NCI-H187 treated with DMSO at 0.1 percent for 48 hours (cell line): ENCODE measurements at places on chromosomes 4 and X.

GRCh38 chr4:109406337-109406931 lies 27.2 kb upstream of the SEC24B start:
- DNase-seq: no peak

DNA sequence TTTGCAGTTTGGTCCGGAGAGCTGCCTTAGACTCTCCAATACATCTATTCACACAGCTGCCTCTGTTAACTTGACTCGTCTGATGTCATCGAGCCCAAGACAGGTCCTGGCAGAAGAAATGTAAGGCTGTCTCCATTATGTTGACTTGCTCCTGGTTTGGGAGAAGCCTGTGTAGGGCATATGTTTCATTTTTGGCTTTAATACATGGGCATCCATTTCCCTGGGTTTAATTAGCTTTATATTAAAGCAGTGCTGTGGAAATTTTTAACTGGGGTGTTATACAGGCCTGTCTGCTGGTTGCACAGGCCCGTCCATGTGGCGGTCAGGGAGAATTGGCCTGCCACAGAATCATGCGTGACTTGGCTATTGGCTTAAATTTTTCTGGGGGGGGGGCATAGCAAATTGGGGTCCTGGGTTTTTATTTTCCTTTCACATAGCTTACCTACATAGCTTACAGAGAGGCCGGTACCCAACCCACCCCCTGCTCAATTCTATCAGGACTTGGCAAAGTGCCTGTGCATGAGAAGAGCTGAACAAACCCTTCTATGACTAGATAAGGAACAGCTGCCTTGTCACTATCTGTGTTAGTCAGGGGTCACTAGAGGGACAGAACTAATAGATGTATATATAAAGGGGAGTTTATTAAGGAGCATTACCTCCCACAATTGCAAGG lies 123.5 kb upstream of the WDR1 start:
- DNase-seq: no peak

GRCh38 chr4:78299565-78299972 lies 242.4 kb downstream of the FRAS1 start:
- DNase-seq: no peak

- DNase-seq: no peak
Measured at GRCh38 chr4:125262079-125262478, 52.7 kb upstream of the FAT4 start.

DNA sequence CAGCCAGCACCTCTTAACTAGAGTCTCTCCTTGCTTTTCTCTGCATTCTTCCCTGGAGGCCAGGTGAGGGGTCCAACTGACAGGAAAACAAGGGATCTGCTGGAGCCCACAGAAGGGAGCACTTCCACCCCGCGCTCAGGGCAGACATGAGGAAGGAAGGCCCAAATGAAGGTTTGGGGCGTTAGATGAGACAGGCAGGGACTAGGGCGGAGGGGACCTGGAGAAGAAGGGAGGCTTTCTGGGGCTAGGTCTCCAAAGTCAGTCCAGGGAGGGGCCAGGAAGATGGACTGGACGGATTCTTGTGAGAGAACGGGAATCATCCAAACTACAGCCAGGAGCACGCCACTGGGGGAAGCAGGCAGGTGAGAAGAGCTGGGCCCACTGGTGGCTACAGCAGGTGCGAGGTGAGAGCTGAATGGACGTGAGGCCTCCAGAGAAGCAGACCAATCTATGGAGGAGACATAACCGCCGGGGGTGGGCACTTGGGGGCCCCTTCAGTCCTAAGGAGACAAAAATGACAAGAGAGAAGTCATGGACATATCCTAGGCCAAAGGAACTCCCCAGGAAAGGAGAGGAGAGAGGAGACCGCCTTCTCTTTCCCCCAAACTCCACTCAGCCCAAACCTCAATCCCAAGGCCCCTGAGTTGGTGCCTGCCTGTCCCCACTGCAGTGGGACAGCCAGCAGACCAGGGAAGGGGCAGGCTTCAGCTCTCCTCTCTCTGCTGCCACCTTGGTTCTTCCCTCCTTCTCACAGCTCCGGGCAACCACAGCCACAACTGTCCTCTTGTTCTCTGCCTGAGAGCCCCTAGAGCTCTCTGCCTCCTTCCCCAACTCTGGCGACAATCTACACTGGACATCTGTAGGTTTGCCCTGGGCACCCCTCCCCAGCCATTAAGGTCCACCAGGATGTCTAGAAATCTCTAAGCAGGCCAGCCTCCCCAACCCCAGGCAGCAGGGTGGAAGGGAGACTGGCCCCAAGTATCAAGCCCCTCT lies 7.0 kb downstream of the APLN start:
- no peak for DNase-seq

DNA sequence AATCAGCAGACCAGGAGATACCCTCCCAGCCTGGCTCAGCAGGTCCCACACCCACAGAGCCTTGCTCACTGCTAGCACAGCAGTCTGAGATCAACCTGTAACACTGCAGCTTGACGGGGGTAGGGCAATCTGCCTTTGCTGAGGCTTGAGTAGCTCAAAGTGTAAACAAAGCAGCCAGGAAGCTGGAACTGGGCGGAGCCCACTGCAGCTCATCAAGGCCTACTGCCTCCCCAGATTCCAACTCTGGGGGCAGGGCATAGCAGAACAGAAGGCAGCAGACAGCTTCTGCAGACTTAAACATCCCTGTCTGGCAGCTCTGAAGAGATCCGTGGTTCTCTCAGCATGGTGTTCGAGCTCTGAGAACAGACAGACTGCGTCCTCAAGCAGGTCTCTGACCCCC lies 15.1 kb upstream of the GABRA2 start:
- DNase-seq: no peak

DNA sequence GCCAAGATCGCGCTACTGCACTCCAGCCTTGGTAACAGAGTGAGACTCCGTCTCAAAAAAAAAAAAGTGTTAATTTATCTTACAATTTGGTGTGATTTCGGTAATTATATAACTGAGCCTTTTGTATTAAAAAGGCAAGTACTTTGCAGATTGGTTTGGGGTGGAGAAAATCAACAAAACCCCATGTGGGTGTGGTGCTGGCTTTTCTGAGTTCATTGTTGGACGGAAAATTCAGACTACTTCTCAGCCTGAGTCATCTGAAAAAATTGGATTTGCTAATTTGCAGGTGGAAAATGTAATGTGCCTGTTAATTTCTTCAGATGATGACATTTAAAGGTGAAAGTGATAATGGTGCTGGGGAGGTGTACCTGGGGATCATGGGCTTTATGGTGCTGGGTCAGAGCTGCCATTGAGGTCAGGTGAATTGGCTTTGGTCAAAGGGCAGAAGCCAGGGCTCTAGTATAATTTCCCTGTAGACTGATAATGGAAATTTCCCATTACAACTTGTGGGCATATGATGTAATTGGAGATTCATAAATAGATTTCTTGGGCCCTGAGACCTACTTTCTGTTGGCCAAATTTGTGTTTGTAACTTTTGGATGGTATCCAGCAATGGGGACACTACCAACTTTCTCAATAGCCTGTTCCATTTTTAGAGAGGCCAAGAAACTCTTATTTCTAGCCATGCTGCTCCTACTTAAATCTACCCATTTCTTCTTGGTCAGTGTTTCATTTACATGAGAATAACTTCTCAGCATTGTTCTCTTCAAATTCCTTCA lies 74.3 kb upstream of the TEX13D start:
- no peak for DNase-seq

DNA sequence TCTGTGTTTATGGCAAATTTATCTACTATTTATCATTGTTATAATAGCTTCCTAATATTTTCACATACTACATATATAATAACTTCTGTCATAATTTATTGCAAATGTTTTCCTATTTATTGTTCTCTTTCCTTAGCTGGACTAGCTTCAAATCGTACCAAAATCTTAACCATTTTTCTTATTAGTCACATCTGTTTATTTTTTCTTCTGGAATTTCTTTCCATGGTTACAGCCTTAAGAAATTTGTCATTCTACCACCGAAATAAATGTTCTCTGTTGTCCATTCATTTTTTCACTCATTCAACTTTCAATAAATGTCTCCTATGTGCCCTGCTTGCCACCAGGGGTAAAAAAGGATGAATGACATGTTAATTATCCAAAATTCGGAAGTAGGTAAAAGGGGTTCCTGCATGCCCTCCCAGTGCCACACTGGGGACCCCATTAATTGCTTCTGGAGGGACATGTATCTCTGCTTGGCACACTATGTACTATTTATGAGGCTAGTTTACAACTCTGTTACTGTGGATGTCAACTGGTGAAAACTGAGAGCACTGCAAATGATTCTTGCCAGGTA lies 182.1 kb downstream of the SH3KBP1 start:
- DNase-seq: no peak

DNA sequence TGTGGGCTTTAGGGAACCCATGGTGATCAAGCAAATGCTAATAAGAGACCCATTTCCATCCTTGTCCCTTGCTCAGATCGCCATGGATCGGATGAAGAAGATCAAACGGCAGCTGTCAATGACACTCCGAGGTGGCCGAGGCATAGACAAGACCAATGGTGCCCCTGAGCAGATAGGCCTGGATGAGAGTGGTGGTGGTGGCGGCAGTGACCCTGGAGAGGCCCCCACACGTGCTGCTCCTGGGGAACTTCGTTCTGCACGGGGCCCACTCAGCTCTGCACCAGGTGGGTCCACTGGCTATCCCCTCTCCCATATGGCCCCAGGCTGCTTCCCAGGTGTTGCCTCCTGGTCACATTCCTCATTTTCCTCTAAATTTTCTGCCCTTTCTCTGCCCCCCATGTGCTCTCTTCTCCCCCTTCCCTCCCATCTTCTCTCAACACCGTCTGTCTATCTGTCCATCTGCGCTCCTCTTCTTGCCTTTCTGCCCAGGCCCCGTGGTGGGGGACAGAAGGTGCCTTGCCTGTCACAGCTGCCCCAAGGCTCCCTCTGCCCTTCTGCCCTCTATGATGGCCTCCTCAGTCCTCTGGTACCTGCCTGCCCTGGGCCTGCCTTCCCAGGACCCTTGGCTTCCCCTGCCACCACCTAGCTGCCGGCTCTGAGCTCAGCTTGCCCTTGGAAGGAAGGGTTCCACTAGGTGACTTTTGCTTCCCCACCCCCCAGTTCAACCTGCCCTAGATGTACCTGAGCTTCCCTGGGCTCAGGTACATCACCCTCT lies 5.2 kb downstream of the CDK16 start:
- DNase-seq: no peak

DNA sequence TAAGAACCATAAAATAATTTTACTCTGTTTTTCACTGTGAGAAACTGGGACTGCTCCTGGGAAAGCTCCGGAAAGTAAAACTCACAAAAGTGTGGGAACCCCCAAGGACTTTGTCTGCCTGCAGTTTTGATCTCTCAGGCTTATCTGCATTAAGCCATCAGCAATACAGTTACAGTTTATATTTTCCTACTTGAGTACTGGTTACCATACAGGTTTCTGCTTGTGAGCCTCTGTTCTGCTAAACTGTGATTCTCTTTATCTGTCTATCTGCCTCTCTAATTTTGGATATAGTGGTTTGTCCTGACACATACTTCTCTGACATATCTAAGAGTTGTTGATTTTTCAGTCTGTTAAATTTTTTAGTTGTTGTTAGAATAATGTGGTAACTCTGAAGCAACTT lies 11.6 kb downstream of the PABPC4L start:
- no peak for DNase-seq

- DNase-seq: no peak
Measured at GRCh38 chrX:130216320-130216719, 44.6 kb downstream of the RAB33A start.

DNA sequence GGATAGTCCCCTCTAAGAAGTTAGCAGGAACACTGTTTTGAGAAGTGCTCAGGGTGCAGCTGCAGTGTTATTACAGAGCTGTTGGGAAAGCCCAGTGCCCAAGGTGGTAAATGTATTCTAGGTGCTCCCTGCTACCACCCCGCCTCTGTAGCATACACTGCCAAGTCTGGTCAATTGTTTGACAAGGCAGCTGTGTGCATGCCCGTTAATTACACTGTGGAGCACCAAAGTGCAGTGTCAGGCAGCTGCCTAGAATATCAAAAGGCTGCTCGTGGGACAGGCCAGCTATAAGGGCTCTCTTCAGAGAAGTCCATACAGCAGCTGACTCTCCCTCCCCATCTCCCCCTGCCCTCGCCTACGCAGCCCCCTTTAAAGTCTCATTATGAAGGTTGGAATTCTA lies 99.9 kb upstream of the KLHL13 start:
- DNase-seq: no peak

DNA sequence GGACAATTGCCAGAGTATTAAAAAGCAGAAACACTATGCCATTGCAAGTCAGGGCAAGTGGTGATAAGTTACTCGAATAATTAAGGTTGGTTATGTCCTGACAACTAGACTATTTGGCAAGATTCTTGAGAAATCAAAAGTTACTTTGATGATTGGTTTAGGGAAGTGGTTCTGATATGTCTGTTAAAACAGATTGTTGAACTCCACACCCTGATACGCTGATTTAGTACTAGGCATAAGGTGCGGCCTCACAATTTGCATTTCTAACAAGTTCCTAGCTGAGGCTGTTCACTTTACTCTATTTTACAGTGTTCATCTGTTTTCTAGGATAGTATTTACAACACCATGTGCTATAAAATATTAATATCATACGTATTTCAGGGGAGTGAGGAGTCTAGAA lies 12.5 kb downstream of the GABRA4 start:
- DNase-seq: no peak

DNA sequence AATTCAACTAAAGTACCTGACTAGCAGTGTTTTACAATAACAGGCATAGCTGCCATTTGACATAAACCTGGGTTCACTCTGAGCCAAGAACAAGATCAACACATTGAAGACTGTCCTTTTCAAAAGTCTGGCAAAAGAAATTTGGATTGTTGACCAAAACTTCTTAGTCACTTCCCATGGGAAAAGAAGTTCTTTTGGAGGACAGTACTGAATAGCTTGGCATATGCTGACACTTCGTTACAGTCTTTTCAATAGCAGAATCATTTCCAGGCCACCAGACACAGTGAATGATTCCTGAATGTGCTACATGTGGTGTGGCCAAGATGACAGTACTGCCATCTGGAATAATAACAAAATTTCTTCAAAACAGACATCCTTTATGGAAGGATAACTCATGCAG lies 560.3 kb downstream of the GRID2 start:
- DNase-seq: no peak

GRCh38 chr4:177968817-177969442 lies 526.7 kb upstream of the AGA start:
- no peak for DNase-seq

- no peak for DNase-seq
Measured at GRCh38 chrX:116142976-116143375, 27.6 kb upstream of the AGTR2 start.

DNA sequence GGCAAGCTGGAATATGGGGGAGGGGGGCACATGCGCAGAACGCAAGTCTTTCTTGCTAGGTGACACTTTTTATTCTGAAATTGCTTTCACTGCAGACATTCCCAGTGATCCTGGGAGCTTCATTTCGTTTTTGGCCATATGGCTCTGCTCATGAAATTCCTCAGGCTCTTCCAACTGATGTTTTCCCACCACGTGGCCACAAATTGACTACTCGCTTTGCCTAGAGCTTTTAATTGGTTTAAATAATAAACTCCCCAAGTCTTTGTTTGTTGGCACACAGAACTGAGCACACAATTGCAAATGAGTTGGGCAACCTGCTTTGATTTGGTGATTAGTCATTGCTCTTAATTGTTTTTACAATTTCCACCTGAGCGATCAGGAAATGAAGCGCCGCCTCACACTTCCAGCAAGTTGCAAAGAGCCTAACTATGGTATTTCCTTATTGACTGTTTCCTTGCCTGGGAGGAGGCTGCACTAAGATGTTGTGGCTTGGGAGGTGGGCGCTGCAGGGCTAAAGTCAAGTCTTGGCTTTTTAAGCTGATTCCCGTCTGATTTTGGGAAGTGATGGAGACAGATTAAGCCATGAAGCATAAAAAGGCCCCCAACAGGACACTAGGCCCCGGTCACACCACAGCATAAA lies 282.5 kb downstream of the ZIC3 start:
- no peak for DNase-seq

- DNase-seq: no peak
Measured at GRCh38 chrX:10798041-10798440, 177.7 kb upstream of the MID1 start.
